ENCODE measurements at places on chromosomes 2 and 18. TPM values are rescaled to one million over a fixed set of nuclear protein-coding genes. Genes with fewer than 3 reads are reported as not detected.

- no peak overlapping the region for H3K4me3 ChIP-seq
- H3K27me3 ChIP-seq = peaks cover 51% of the 10 kb centered on the region
- peaks cover 15% of the 10 kb centered on the region for H3K36me3 ChIP-seq
- H3K4me1 ChIP-seq = peaks cover 12% of the 10 kb centered on the region
- DNase-seq = no peak
- H3K27ac ChIP-seq = no peak overlapping the region
Measured at GRCh38 chr18:57431002-57431382, 4.2 kb upstream of the ONECUT2 start.

DNA sequence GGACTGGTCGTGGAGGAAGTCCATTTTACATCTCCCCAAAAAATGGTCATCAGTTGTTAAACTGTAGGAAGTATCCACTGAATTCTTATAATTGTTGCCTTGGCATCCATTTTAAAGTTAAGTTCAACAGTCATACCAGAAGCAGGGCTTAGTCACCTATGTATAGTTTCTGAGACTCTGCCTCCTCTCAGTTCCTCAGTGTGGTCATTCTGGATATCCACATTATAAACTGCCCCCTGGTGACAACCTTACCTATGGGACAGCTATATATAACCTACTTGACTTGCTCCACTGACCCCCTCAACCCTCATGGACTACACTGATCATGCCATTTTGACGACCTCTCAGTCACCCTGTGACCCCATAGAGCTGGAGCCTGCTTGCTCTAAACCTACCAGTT lies 617.0 kb downstream of the LRP1B start:
- no peaks in the 10 kb centered on the region for H3K4me1 ChIP-seq
- H3K27ac ChIP-seq = no peak overlapping the region
- H3K36me3 ChIP-seq = peaks cover 5% of the 10 kb centered on the region
- no peaks in the 10 kb centered on the region for H3K27me3 ChIP-seq
- no peak overlapping the region for H3K4me3 ChIP-seq

DNA sequence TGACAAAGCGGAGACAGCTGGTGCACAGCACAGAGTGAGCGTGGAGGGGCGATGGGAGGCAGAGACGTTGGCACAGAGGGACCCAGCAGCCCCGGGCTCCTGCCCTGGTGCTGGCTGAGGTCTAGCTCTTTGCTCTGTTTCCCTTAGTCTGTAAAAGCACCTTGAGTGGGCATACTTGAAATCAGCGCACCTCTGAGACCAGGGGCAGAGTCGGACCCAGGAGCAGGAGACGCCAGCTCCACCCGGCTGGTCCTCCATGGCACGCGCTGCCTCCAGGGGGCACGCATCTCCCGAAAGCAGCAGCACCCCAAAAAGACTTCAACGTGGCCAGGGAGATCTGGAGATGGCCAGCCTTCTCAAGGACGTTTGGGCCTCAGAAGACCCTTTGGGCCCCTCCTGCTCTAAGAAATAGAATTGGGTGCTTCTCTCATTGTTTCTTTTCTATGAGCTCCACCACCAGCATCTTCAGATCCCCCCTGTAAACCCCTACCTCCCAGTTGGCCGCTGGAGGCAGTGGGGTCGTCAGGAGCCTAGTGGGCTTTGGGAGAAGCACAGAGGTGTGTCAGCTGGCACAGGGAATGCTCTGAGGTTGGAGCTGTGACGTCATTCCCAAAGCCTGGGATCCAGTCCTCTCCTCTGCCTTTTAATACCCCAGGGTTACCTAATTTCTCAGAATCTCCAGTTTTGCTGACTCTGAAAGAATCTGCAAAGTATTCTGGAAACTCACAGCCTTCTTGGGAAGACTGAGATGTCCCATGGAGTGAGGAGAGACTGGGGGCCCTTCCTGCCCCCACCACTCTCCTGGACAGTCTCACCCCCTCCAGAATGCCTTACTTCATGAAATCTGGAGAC lies 58.9 kb downstream of the CIB4 start:
- peaks cover 10% of the 10 kb centered on the region for H3K27me3 ChIP-seq
- H3K36me3 ChIP-seq = no peaks in the 10 kb centered on the region
- no peak overlapping the region for H3K27ac ChIP-seq
- H3K4me3 ChIP-seq = no peak overlapping the region

DNA sequence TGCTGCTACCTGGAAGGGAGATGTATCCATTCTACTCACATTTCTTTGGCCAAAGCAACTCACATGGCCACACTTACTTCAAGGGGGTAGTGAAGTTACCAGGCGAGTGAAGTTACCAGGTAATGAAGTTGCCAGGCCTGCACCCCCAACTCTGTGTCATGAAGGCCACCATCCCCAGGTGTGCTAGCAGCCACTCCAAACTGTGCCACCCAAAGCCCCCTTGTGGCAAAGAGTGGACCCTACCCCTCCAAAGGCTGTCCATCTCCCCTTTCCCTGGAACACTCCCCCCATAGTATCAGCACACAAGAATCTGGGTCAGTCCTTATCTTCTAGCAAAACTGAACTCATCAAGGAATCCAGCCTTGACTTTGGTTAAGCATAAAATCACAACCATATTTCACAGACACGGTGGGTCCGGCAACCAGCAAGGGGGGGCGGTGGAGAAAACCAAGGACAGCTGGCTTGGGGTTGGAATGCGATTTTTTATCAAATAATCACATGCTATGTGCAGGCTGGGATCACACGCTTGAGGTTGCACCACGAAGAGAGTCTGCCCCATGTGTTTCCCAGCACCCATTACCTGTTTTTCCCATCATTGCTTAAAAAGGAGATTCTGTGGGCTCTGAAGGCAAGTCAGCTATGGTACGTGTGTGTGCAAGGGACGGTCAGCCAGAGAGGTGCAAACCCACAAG lies 60.9 kb downstream of the ZFP36L2 start:
- no peaks in the 10 kb centered on the region for H3K27me3 ChIP-seq
- no peak overlapping the region for H3K27ac ChIP-seq
- no peak overlapping the region for H3K4me3 ChIP-seq
- H3K4me1 ChIP-seq = peaks cover 35% of the 10 kb centered on the region
- no peak for DNase-seq

DNA sequence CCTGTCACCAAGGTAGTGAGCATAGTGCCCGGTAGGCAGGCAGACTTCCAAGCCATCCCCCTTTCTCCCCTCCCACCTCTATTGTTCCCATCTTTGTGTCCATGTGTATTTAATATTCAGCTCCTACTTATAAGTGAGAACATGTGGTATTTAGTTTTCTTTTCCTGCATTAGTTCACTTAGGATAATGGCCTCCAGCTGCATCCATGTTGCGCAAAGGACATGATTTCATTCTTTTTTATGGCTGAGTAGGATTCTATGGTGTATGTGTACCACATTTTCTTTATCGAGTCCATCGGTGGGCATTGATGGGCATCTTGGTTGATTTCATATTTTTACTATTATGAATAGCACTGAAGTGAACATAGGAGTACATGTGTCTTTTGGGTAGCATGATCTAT lies 35.3 kb downstream of the MMADHC start:
- H3K4me3 ChIP-seq = no peak overlapping the region
- H3K27ac ChIP-seq = no peak overlapping the region
- no peaks in the 10 kb centered on the region for H3K36me3 ChIP-seq
- H3K4me1 ChIP-seq = no peaks in the 10 kb centered on the region

DNA sequence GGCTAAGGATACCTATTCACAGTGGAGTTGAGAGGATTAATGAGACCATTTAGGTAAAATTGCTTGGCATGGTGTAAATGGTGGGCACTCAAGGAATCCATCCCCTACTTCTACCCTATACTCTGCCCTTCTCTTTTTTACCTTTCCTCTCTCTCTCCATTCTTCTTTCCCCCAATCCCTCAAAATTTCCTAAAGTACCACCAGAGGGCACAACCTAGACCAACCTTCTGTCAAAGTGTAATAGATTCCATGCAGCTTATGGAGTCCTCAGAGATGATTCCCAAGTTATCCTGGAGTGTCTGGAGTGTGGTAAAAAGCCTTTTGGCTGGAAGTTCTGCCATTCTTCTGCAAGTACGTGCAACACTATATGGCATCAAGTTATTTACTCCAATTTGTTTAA lies 33.0 kb upstream of the CCDC195 start:
- H3K36me3 ChIP-seq = no peaks in the 10 kb centered on the region
- no peak for DNase-seq
- H3K4me3 ChIP-seq = no peak overlapping the region
- no peak overlapping the region for H3K27ac ChIP-seq
- no peaks in the 10 kb centered on the region for H3K4me1 ChIP-seq
- peaks cover 13% of the 10 kb centered on the region for H3K27me3 ChIP-seq

DNA sequence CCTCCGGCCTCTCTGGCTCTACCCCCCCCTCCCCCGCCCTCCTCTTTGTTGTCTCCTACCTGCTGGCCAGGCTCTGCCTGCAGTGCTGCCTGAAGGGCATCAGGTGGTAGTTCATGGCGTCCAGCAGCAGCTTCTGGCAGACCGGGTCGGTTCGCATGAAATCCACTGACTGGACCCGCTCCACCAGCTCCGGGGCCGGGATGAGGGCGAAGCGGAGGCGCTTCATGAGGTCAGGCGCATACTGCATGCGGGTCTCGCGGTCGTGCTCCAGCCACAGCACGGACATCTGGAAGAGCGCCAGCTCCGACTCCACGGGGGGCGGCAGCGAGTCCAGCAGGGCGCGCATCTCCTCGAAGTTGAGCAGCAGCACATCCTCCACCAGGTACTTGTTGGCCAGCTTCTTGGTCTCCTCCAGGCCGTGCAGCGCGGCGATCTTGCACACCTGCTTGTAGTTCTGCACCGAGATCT lies 3.2 kb downstream of the KLHL14 start:
- no peaks in the 10 kb centered on the region for H3K4me1 ChIP-seq
- no peak for DNase-seq
- no peak overlapping the region for H3K27ac ChIP-seq
- H3K27me3 ChIP-seq = peaks cover 38% of the 10 kb centered on the region

The DSC2 gene
- not detected for total RNA-seq

The GPAT2 gene
- 10.9 TPM for total RNA-seq

The SNED1 gene
- total RNA-seq = not detected

The CERKL gene
- total RNA-seq = not detected
